ENCODE measurements at places on chromosomes 5 and 9.

DNA sequence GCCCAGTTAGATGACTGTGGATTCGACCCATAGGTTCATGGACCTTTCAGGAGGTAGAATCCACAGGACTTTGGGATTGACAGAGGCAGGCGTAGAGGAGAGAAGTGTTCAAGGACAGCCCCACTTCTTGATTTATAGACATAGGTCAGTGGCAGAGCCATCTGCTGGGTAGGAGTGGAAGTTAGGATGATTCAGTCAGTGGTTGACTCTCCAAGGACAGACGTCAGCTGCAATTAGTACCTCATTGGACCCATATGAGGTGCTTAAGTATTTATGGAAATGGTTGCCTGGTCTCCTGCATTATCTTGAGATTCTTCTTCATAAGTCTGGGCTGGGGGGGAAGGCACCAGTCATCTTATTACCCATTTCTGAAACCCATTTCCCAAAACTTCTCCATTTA, 70.9 kb downstream of the SH3RF2 start:
- H3K4me1 ChIP-seq: no peaks in the 10 kb centered on the region
- H3K27me3 ChIP-seq: no peaks in the 10 kb centered on the region
- no peak overlapping the region for H3K27ac ChIP-seq
- no peaks in the 10 kb centered on the region for H3K36me3 ChIP-seq
- no peak for DNase-seq
- no peak overlapping the region for H3K4me3 ChIP-seq

DNA sequence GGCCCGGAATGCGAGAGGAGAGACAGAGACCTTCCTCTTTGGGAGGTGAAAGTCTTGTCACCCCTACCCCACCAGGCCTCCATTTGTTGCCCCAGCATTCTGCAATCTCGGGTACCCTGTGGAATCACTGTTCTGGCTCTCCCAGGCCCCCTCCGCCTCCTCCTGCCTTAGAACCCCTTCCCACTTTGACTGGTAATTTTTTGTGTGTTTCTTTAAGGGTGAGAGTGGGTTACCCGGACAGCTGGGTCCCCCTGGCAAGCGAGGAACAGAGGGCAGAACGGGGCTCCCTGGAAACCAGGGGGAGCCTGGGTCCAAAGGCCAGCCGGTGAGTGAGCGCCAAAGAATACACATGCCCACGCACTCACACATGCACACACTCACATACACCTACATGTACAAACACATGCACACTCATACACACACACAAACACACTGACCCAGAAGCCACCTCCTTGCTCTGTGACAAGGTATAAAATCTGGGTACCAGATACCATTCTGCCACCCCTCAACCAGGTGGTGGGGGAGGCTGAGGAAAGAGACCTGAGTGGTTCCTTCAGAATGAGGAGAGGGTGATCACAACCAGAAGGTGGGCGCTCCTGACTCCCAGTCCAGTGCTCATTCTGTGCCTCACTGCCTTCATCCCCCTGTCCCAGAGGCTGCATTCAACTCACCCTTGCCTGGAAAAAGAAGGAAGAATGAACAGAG, 30.9 kb upstream of the ORM1 start:
- no peak overlapping the region for H3K4me3 ChIP-seq
- no peaks in the 10 kb centered on the region for H3K36me3 ChIP-seq
- no peak for DNase-seq
- no peaks in the 10 kb centered on the region for H3K27me3 ChIP-seq
- H3K27ac ChIP-seq: no peak overlapping the region

DNA sequence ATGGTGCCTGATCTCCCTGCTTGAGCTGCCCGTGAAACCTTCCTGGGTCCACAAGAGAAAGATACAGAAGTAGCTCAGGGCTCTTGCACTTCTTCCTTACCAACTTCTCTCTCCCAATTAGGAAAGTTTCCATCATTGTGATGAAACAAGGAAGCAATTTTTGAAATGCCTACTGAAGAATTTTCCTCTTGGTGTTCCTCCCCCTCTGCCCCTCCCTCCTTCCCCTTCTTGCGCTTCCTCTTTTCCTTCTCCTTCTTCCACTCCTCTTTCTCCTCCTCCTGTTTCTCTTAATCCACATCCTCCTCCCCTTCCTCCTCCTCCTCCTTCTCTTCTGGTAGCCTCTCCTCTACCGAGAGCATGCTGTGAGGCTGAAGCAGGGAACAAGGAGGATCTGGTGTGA, 36.3 kb upstream of the OTULINL start:
- H3K4me3 ChIP-seq: no peak overlapping the region
- no peaks in the 10 kb centered on the region for H3K27me3 ChIP-seq
- H3K4me1 ChIP-seq: no peaks in the 10 kb centered on the region

DNA sequence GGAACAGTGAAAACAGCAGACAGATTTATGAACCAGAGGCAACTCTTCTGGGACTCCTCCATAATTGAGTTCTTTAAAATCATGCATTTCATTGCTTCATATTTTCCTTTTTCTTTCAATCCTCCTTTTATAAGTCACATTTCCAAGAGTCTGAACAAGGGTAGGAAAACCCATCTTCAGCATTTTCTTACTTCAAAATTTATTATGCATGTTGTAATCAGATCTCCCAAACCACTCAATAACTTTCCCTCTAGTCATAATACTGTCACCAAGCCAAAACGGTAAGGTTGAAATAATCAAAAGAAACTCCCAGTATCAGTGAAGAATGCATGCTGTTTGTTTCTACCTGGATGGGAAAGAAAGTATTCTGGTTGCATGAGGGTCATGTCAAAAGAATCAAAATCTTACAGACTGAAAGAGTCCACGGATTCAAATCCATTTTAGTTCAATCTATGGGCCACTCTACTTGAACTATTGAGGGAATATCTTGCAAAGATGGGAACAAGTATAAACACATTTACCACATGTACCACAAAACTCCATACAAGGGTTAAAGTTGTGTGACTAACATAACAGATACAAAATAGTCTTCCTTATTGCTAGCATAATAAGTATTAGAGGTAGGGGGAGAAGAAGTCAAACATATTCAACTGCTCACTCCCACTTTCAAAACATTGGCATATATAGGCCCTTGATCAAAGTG, 797.3 kb downstream of the MAT2B start:
- H3K4me3 ChIP-seq: no peak overlapping the region
- no peak for DNase-seq
- H3K27me3 ChIP-seq: no peaks in the 10 kb centered on the region
- peaks cover 17% of the 10 kb centered on the region for H3K4me1 ChIP-seq
- no peak overlapping the region for H3K27ac ChIP-seq

GRCh38 chr9:134502809-134503211, 138.8 kb upstream of the COL5A1 start:
- DNase-seq: no peak
- no peak overlapping the region for H3K27ac ChIP-seq
- H3K36me3 ChIP-seq: no peaks in the 10 kb centered on the region
- no peak overlapping the region for H3K4me3 ChIP-seq

DNA sequence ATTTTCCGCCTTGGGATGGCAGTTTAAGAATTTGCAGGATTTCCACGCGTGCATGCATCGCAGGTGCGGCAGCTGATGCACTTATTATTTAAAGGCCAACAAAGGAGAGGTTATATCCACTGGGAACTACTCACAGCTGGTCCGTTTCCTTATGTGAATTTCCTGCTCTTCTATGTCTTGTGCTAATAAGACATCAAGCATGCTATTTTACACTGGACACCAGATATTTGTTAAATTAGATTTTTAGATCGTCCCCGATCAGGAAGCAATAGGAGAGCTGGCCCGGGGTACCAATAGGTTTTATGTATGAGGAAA, 476 bp upstream of the DTWD2 start:
- H3K36me3 ChIP-seq: no peaks in the 10 kb centered on the region
- no peak overlapping the region for H3K27ac ChIP-seq
- DNase-seq: no peak
- H3K4me1 ChIP-seq: no peaks in the 10 kb centered on the region
- no peaks in the 10 kb centered on the region for H3K27me3 ChIP-seq
- H3K4me3 ChIP-seq: peak overlapping the region; percentile 84
